ENCODE measurements at places on chromosomes 5 and 9. TPM values are rescaled to one million over a fixed set of nuclear protein-coding genes. Genes with fewer than 3 reads are reported as not detected.

DNA sequence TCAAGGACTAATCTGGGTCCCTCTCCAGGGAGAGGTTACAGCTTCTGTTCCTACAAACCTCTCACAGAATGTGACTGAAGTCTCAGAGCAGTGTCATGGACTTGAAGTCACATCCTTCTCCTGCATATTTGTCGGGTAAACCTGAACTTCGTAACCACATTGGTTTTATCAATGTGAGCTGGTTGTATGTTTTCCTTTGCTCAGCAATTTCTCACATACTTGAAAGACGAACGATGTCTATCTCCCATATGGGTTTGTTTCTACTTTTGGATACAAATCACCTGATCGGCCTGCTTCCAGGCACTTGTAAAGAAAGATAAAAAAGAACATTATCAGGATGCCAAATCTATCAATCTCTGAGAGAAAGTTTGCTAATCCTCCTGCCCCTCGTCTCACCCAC lies 411.0 kb downstream of the SPOCK1 start:
- DNase-seq, result no peak

DNA sequence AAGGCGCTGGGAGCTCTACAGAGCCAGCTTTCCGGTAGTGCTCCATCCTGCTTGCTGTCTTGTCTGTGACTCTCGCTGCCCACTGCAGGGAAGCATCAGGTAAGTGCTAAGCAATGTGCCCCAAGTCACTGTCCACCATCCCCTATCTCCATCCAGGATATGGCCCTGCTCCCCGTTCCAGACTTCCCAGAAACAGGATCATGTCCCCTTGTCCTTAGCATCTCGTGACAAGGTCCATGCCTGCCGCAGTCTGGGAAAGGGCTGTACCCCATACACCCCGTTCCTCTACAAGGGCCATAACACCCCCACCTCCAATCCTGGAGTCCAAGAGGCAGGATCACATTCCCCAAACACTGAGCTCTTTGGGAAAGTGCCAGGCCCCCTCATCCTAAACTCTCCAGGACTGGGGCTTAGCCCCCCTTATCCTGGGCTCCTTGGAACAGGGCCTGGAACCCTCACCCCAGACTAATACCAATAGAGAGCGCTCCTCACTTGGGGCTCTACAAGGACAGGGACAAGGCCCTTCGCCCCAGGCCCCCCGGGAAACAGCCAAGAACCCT lies 566 bp downstream of the RPP25L start:
- peak; percentile 16 for DNase-seq

- DNase-seq, result no peak
Measured at GRCh38 chr5:109388407-109388806, 21.4 kb downstream of the PJA2 start.

GRCh38 chr5:179413711-179414458 lies 68.6 kb upstream of the ADAMTS2 start:
- no peak for DNase-seq

DNA sequence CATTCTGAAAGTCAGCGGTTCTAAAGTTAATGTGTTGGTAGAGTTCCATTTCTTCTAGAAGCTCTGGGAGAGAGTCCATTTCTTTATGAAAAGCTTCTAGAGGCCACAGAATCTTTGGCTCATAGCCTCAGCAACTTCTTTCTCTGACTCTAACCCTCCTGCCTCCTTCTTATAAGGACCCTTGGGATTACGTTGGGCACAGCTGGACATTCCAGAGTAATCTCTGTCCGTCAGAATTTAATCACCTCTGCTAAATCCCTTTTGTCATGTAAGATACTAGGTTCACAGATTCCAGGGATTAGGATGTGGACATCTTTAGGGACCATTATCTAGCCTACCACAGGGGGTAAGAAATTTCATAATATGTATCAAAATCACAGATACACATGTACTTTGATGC lies 22.6 kb upstream of the ANKDD1B start:
- DNase-seq, result no peak

Gene GMCL2
- total RNA-seq, result not detected
